ENCODE measurements at places on chromosomes 3 and 15.

DNA sequence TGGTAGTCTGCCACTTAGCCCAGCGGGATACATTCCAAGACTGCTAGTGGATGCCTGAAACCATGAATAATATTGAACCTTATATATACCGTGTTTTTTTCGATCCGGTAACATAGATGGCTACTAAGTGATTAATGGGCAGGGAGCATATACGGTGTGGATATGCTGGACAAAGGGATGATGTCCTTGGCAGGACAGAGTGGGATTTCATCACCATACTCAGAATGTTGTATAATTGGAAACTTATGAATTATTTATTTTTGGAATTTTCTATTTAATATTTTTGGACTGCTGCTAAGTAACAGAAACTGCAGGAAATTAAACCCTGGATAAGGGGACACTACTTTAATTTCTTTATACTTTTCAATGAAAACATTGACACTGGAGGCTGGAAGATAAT lies 53.2 kb downstream of the ASTE1 start:
- no peak for DNase-seq

GRCh38 chr3:139095803-139096466 lies 51.2 kb upstream of the PRR23C start:
- no peak for DNase-seq

- DNase-seq, result no peak
These were observed 79.0 kb downstream of the SERPINI1 start for GRCh38 chr3:167814441-167814951.

GRCh38 chr3:66215106-66215505 lies 5.7 kb upstream of the SLC25A26 start:
- no peak for DNase-seq

DNA sequence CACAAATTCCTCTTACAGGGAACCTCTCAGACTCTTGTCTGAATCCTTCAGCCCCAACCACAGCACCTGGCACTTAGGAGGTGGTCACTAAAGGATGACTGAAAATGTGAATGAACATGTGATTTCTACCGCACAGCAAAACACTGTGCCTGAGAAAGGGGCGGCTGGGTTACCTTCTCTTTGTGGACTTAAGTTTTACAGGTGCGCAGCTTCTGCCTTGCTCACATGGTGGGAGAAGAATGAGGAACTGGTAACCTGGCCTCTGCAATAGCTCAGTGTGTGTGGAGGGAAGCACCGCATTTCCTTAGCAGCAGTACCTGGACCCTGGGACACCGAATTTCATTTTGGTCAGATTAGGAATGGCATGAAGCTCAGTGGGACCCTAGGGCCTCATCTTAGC lies 9.8 kb upstream of the ETV5 start:
- no peak for DNase-seq

DNA sequence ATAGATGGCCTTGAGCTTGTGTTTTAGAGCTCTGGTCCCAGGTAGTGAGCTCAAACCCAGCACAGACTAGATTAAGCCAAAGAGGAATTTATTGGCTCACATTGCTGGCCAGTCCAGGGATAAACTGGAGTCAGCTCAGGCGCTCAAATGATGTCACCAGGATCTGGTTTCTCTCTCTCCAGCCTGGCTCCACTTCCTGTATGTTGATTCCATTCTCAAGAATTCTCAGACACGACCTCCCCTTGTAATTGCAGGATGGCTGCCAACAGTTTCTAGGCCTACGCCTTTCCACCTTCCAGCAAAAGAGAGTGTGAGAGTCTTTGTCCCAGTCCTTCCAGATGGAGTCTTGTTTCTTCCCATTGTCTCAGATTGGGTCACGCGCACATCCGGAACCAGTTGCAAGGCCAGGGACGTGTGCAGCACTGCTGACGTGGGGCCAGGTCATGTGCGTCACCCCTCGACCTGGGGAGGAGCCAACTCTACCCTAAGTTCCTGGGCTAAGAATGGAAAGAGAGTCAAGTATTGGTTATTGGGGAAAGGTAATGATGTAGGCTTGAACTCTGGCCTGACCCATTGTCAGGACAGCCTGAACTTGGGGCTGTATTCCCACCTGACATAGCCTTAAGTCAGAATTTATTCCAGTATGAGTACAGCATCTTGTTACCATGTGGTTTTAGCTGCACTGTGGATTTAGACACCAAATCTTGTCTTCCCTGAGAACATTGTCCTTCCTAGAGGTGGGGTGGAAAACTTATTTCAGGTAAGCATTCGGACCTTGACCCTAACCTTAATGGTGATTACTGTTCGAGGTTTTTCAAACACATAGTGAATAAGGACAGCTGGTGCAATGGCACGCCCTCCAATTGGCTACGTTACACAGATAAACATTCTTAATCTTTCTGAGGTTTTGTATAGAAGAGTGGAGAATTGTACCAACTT lies 31.6 kb downstream of the CACNA1D start:
- no peak for DNase-seq

All from activated CD4-positive, alpha-beta T cell treated with anti-CD3 and anti-CD28 coated beads, Interleukin-2, amount 50 U/mL, for 48 hours (primary cell).